T-cell (primary cell): ENCODE measurements at places on chromosomes 12 and 14. TPM values are rescaled to one million over a fixed set of nuclear protein-coding genes. Genes with fewer than 3 reads are reported as not detected.

DNA sequence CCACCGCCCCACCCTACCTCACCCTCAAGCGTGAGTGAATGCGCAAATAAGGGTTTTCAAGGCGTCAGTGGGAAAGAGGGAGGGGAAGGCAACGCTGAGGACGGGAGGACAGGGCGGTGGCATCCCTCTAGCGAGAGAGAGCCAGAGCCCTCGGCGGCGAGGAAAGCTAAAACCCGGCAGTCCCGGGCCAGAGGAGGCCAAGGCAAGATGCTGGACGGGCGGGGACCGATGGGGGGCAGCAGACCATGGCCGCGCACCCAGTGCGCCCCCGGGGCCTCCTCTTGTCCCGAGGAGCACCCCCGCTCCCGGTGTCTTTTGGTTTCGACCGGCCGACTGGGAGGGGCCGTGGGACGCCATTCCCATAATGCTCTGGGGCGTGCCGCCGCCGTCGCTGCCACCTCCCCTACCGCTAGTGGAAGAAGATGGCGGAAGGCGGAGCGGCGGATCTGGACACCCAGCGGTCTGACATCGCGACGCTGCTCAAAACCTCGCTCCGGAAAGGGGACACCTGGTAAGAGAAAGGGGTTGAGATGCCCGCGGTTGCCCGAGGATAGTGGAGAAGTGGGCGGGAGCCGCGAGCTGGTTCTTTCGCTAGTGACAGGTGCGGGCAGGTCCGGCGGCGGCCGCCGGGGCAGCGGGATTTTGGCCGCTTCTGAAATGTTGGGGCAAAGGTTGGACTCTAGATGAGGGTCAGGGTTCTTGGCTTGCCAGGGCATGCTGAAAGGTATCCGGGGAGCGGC, at the start of gene USP15:
TSS of gene USP15 (plus strand) at position 412 of the 740 bp plus-strand sequence. CDS start at position 423, 11 bp downstream.
- DNase-seq = peak; percentile 95

GRCh38 chr12:41619705-41620104, 431.6 kb downstream of the PDZRN4 start:
- DNase-seq = no peak

DNA sequence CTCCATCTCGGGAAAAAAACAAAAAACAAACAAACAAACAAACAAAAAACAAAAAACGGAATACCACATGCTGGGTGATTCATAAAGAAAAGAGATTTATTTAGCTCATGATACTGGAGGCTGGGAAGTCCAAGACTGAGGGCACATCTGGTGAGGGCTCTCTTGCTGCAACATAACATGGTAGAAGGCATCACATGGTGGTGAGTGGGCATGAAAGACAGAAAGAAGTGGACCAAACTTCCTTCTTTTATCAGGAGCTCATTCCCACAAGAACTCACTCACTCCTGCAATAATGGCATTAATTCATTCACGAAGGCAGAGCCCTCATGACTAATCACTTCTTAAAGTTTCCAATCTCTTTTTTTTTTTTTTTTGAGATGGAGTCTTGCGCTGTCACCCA, 8.0 kb upstream of the LGMN start:
- DNase-seq = no peak

- DNase-seq = no peak
These were observed 49.4 kb downstream of the PROX2 start for GRCh38 chr14:74826574-74826973.

DNA sequence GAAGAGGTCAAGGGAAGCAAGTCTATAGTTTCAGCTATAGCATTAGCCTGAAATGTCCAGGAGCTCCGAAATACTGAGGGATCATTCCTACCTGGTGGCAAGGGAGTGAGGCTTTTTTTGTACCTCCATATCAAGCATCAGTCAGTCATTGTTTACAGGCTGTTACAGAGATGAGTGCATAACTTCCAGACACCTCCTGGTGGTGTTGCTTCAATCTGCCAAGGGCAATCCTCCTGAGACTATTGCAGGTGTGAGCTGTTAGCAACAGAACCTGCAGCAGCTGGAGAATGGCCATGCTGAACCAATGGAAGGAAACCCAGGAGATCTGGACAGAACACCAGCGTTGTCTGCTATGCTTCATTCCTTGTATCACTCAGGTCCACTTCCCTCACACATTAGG, 80.0 kb upstream of the SLC8A3 start:
- no peak for DNase-seq

GRCh38 chr12:54033106-54033979, 493 bp downstream of the HOXC5 start:
- no peak for DNase-seq

- no peak for DNase-seq
These were observed 17.2 kb downstream of the USP30 start for GRCh38 chr12:109069307-109070271.

DNA sequence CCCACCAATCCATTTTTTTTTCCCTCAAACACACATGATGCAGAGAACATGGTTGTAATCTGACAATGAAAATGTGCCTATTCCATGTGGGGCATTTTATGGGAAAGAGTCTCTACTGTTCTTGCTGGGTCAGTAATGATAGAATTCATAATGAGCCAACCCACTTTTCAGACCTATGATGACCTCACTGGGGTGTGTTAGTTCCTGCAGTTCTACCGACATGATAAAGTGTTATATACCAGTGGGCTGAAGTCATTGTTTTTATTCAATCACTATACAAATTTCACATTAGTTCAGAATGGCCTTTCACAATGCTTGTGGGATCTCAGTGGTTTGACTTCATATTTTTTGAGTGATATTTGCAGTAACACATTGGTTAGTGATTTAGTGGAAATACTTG, 47.5 kb downstream of the PPFIBP1 start:
- no peak for DNase-seq

GRCh38 chr14:54579621-54580020, 12.7 kb downstream of the SAMD4A start:
- no peak for DNase-seq

DNA sequence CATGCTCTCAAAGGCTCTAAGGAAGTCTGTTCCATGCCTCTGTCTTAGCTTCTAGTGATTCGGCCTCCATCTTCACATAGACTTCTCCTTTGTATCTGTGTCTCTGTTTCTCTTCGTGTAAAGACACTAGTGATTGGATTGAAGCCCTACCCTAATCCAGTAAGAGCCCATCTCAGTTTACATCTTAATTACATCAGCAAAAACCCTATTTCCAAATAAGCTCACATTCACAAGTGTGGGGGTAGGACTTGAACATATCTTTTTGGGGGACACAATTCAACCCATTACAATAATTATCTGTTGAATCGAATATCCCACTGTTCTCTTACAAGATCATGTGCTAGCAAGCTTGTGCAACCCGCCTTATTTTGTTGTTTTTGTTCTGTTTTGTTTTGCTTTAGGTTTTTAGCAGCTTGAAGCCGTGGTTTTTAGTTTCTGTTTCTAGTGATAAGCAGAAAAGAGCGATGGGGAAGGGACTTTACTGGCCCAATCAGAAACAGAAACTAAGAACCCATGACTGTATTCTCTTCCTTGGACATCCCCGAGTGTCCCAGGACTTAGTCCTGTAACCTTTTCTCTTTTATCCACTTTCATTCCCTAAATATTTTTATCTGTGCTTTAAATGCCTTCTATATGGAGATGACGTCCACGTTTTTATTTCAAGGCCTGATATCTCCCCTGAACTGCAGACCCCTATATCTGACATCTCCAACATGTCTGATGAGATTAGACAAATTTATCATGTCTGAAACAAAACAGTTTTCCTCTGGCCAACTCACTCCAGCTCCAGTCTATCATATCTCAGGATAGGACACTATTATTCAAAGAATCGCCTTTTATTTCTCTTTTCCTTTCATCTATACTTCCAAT, 353.0 kb downstream of the CCDC91 start:
- DNase-seq = no peak

KITLG gene
- total RNA-seq = 0.16 TPM

HAL gene
- total RNA-seq = 1.2 TPM

HECTD1 gene
- total RNA-seq = 163 TPM

SERPINA12 gene
- not detected for total RNA-seq
